ENCODE measurements at places on chromosomes 3 and 15.

- no peak for DNase-seq
Measured at GRCh38 chr15:68814596-68814995, 6.1 kb downstream of the ANP32A start.

DNA sequence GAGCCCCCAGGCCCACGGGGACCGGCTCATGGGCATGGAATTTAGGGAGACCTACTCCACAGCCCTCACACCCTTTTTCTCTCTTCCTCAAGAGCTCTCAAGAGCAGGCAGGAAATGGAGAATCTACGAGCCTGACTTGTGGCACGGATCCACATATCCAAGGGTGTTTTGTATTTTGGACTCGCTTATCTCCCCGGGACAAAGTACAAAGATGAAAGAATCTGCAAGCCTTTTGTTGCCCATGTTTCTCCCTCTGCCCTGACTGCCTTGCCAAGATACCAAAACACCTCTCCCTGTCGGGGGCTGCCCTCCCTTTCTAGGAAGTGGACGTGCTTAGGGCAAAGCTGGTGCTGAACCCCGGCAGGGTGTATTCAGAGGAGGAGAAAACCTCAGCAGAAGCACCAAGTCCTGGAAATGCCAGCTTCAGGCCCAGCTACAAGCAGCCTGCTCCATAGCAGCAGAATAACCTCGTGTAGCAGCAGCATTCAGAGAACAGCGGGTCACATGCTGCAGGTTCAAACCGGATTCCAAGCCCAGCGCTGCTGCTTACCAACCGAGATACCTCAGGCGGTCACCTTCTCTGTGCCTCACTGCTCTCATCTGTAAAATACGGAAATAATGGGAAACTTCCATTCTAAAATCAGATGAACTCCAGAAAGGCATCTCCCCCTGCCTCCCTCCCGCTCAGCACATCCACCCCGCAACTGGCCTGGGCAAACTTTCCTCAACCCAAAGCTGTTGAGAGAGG, 35.2 kb downstream of the DNASE1L3 start:
- DNase-seq: peak; percentile 87

GRCh38 chr3:78604341-78604740, 1163.5 kb downstream of the ROBO1 start:
- no peak for DNase-seq

DNA sequence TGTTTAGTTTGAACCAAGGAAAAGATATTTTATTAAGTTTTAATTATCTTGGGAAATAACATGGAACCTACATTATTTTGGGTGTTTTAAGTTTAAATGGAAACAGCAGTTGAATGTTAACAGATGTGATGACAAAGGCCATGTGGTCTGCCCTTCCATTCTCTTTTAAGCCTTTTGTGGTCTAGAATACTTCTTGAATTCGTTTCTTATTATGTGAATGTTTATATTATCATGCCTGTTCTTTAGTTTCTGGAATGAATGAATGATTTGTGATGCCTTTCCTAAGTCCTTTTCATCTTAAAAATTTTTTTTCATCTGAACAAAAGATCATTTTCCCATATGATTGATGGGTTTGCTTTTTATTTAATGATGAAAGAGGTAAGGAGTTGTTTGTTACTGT, 44.6 kb downstream of the SNRK start:
- DNase-seq: no peak

- DNase-seq: no peak
Measured at GRCh38 chr15:85651548-85651947, 143.2 kb downstream of the KLHL25 start.

DNA sequence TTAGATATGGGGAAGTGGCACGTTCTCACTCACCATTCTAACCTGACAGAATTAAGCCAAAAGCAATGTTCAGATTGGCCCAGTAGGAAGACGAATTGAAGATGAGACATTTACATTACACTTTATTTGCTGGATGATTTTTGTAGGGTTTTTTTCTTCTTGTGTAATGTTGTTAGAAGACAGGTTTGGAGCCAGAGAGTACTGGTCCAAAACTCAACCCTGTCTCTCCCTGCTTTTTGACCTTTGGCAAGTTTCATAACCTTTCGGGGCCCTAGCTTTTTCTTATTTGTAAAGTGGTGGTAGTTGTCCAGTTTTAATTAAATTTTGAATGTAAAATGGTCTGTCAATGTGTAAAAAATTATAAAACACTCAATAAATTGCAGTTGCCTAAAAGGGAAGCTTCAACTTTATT, 29.5 kb downstream of the PDE8A start:
- no peak for DNase-seq

- no peak for DNase-seq
Measured at GRCh38 chr3:109597444-109597843, 260.1 kb upstream of the DPPA4 start.

GRCh38 chr3:15630646-15631350, 29.3 kb downstream of the BTD start:
- no peak for DNase-seq

DNA sequence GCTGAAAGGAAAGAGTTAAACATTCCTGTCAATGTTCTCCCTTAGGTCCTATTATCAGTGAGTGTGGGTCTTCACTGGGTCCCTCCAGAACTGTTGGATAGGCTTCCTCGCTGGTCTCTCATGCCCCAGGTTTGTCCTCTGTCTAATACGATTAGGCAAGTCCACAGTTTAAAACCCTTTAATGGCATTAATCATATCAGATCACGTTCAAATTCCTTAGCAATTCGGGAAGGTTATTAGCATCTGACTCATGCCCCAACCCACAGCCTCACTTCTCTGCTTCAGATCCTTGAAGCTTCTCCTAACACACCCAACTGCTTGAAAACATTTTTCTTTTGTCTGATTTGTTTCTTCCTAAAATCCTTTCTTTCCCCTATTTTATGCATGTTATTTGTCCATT, 224.3 kb upstream of the ATP10A start:
- no peak for DNase-seq

GRCh38 chr3:45870099-45870498, 16.2 kb upstream of the CCR9 start:
- no peak for DNase-seq

DNA sequence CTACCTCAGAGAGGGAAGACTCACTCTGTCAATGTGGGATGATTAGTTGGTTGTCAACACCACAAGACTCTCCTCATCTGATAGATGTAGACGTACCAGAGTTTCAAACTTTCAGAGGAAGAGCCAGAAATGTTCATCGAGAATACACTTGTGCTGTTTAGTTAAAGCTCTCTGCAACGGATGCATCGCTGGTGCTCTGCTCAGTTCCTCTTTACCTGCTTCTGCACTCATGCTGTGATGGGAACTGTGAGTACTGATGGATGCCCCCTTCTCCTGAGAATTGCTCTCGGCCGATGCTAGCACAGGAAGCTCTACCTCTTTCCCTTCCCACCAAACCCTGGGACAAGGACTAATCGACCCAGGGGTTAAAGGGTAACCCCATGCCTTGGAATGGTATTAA, 51.8 kb upstream of the CCDC54 start:
- DNase-seq: no peak

GRCh38 chr3:39407259-39407629, 724 bp downstream of the RPSA start:
- DNase-seq: no peak

DNA sequence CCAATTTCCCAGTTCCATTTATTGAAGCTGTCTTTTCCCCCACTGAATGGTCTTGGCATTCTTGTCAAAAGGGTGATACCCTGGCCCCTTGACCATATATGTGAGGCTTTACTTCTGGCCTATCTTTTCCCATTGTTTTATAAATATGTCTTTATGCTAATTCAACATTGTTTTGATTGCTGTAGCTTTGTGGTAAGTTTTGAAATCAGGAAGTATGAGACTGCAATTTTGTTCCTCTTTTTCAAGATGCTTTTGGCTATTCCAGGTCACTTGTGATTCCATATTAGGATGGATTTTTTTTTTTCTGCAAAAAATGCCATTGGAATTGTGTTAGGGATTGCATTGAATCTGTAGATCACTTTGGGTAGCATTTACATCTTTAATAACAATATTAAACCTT, 141.2 kb upstream of the MANF start:
- DNase-seq: no peak

DNA sequence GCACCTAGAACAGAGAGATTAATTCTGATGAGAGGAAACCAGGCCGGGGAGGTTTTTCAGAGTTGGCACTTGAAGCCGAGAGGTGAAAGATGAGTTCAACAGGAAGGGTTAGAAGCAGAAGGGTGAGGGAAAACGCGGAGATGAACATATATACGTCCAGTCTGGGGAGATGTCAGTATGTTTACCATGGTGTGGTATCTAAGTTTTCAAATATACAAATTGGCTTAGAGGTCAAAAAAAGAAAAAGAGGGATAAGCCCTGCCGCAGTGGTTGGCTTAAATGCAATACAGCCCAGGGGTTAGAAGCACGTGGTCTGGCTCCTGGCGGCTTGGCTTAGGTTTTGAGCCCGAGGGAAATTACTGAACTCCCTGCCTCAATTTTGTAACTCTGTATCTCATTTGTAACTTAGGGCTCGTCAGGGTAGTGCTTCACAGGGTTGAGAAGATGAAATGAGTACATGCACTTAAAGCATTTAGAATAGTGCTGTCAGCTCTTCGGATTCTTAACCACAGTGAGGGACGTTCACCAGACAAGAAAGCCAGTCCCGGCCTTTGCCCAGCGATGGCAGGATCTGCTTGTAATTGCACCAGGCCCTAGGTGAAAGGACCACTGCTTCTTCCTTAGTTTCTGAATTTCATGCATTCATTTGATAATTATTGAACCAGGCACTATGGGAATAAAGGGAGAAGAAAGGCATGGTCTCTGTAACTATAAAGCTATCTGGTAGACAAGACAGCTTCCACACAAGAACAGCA, 6.4 kb downstream of the HES1 start:
- DNase-seq: peak; percentile 57

DNA sequence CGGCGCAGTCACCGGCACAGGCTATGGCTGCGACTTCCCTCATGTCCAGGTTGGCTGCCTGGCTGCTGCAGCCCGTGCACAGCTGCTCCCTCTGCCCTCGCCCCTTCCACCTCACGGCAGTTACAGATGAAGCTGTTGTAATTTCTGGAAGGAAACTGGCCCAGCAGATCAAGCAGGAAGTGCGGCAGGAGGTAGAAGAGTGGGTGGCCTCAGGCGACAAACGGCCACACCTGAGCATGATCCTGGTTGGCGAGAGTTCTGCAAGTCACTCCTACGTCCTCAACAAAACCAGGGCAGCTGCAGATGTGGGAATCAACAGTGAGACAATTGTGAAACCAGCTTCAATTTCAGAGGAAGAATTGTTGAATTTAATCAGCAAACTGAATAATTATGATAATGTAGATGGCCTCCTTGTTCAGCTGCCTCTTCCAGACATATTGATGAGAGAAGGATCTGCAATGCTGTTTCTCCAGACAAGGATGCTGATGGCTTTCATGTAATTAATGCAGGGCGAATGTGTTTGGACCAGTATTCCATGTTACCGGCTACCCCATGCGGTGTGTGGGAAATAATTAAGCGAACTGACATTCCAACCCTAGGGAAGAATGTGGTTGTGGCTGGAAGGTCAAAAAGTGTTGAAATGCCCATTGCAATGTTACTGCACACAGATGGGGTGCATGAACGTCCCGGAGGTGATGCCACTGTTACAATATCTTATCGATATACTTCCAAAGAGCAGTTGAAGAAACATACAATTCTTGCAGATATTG, 13.2 kb upstream of the GNB4 start:
- DNase-seq: no peak

DNA sequence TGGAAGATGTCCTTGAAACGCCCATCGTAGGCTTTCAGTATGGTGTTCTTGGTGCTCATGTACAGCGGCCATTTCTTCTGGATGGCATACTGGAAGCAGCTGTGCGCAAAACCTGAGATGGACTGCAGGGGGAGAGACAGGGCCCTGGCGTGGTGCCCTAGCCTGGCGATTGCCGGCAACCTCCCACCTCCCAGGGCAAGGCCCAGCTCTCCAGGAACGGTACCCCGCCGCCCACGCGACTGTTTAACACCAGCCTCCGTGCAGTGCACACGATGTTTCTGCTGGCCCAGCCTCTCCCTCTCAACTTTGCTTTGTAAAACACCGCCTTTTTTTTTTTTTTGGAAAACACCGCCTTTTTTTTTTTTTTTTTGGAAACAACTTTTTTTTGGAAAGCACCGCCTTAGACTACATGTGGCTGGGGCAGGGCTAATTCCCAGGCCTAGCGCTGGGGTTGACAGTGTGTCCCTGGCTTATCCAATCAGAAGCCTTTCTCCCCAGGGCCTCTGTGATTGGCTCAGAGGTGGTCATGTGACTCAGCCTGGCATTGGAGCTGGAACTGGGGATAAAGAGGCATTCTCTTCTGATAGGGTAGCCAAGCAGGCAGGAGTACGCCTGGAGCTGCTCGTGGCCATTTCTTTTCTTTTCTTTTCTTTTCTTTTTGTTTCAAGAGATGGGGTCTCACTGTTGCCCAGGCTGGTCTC, 14.7 kb downstream of the IDH2 start:
- no peak for DNase-seq

DNA sequence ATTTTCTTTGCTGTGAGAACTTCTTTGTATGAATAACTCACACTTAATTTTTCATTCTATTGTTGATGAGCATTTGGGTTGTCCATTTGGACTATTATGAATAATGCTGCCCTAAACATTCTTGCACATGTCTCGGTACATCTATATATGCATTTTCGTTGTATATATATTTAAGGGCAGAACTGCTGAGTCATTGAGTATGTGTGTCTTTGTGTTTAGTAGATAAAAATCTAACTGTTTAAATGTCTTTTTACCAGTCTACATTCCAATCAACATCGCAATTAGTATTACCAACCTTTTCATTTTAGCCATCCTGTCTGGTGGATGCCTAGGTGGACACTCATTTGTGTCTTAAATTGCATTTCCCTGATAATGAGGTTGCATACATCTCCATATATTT, 144.4 kb downstream of the UACA start:
- no peak for DNase-seq

- no peak for DNase-seq
Measured at GRCh38 chr15:100318880-100319279, 22.9 kb downstream of the ADAMTS17 start.

DNA sequence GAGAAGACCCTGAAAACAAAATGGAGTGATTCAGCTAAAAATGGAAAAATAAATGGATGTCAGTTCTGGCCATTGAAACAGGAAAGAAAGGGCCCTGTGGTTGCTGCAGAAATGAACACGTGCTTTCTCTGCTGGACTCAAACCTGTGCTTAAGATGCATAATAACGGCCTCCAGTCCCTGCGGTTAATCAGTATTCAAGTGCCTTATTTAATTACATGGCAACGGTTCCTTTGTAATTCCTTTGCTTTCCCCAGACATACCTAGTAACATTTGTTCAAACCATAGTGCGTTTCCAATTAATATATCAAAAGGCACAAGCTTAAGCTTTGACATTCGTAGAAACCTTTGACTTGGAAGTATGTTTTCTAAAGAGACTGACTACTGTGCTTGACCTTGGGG, 428.3 kb downstream of the GABRG3 start:
- no peak for DNase-seq

DNA sequence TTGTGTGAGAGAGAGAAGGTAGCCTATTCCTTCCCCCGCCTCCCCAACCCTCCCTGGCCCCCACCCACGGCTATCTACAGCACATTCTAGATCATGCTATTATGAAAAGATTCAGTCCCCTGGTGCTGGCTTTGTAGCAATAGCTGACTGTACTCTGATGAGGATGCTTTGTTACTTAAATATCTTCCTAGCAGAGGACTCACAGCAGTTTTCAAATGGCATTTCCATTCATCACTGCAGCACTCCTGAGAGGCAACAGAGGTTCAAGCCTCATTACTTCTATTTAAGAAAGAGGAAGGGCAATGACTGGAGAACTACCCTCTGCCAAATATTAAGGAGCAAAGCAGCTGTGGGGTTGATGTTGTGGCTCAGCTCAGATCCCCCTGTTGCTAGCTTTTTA, 61.0 kb downstream of the LRRN1 start:
- DNase-seq: no peak

GRCh38 chr3:124033360-124034015, 41.6 kb upstream of the ROPN1 start:
- DNase-seq: no peak

- DNase-seq: no peak
Measured at GRCh38 chr3:45223889-45224727, 2.0 kb downstream of the TMEM158 start.

Data from colonic mucosa (tissue), 4 donors.